Lung (tissue), 17 donors: ENCODE measurements at places on chromosomes 7 and 10. TPM values are rescaled to one million over a fixed set of nuclear protein-coding genes. Genes with fewer than 3 reads are reported as not detected.

DNA sequence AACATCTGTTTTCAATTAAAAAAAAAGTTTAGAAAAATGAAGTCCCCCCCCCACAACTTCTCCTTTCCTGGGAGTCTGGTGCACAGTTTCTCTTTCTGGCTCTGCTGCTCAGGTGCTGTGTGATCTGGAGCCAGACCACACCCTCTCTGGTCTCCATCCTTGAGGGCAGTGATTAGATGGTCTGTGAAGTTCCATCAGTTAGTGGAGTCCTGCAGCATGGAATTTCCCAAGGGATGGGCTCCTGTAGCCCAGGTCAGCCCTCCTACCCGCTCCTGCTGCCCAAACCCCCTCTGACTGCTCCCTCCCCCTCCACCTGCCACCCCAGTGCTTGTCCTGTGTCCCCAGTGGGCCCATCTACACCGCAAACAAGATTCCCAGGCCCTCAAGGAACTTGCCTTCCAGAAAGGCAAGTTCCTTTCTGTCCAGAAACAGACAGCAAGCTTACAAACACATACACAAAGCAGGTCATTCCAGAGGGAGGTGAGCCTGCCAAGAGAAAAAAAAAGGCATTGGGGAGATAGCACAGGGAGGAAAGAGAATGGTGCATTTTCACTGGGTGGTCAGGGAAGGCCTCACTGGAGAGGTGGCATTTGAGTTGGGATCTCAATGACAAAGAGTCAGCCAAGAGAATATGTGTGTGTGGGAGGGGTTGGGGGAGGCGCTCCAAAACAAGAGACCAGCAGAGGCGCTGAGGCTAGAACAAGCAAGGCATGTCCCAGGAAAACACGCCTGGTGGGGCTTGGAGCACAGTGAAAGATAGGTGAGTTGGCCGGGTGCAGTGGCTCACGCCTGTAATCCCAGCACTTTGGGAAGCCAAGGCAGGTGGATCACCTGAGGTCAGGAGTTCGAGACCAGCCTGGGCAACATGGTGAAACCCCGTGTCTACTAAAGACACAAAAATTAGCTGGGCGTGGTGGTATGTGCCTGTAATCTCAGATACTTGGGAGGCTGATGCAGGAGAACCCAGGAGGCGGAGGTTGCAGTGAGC is 49.5 kb upstream of the SLC29A3 start:
- no peak for DNase-seq
- H3K4me1 ChIP-seq: peaks cover 20% of the 10 kb centered on the region
- no peaks in the 10 kb centered on the region for H3K36me3 ChIP-seq
- no peak overlapping the region for H3K4me3 ChIP-seq
- H3K27me3 ChIP-seq: no peaks in the 10 kb centered on the region
- peak overlapping the region; percentile 11 for H3K27ac ChIP-seq

- H3K4me3 ChIP-seq: no peak overlapping the region
- no peaks in the 10 kb centered on the region for H3K27me3 ChIP-seq
- DNase-seq: peak; percentile 63
- H3K27ac ChIP-seq: no peak overlapping the region
- peaks cover 14% of the 10 kb centered on the region for H3K4me1 ChIP-seq
Observed at GRCh38 chr7:28346676-28347363, 65.5 kb upstream of the CREB5 start.

- H3K36me3 ChIP-seq: peaks cover 12% of the 10 kb centered on the region
- no peaks in the 10 kb centered on the region for H3K27me3 ChIP-seq
- H3K27ac ChIP-seq: no peak overlapping the region
- DNase-seq: no peak
- H3K4me3 ChIP-seq: no peak overlapping the region
Observed at GRCh38 chr7:2644562-2645273, 12.9 kb downstream of the TTYH3 start.

TACC2 gene
- total RNA-seq: 309 TPM
